ENCODE measurements at places on chromosomes 7 and 10.

DNA sequence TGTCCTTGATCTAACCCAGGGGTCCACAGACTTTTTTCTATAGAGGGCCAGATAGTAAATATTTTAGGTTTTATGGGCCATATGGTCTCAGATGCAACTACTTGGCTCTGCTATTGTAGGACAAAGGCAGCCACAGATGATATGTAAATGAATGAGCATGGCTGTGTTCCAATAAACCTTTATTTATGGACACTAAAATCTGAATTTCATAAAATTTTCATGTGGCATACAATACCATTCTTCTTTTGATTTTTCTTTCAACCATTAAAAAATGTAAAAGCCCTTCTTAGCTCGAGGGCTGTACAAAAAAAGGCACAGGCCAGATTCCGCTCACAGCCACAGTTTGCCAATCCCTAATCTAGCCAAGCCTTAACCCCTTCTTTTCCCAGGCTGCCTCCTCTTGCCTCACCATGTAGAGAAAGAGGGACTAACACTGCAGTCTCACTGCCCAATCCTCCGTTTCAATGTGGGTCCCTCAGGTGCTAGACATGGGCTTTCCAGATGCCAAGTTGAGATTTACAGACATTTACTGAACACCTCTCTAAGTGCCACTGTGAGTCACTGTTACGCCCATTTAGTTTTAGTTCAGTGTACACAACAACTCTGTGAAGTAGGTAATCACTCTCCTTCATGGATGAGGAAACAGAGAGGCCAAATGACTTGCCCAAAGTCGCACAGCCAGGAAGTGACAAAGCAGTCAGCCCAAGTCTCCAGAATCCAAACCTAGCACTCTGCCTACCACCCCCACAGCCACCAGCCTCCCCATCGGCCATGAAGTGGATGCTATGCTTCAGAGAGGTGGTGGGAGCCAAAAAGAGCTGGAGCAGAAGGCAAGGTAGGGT is 132.6 kb upstream of the PDLIM1 start:
- no peak for DNase-seq

GRCh38 chr10:133110133-133110532 is 22.4 kb downstream of the ADGRA1 start:
- DNase-seq, result no peak

- DNase-seq, result no peak
Measured at GRCh38 chr7:87345962-87346371, 503 bp downstream of the CROT start.

- no peak for DNase-seq
Measured at GRCh38 chr7:157483515-157483914, 146.7 kb downstream of the DNAJB6 start.

DNA sequence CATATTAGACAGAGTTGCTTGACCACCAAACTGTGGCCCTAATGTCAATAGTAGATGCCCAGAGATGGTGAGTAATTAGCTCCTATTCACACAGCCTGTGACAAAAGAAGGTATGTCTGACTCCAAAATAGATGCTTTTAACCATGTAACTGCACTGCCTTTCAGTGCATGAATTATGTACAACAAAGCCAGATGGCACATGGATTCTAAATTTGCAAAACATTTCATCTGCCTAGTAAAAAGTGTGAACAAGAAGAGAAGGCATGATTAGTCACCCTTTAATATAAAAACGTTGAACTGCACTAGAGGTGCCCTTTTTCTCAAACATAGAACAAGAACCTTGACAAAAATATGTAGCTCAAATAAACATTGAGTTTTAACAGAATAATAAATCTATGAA is 35.5 kb upstream of the PTPRZ1 start:
- DNase-seq, result no peak

DNA sequence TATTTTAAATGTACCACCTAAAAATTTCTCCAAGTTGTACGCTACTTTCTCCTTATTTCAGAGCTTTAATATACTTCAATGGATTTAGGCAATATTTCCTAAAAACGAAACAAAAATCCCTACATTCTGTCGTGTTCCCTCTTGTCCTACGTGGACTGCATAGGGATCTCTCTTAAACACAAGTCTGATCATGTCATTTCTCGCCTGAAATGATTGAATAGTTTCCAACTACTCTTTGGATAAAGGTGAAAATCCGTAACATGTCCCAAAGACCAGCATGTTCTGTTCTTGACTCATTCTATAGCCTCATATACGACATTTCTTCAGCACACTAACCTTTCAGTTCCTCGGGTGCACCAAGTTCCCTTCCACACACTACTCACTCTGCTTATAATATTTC is 17.7 kb upstream of the TPK1 start:
- no peak for DNase-seq

- no peak for DNase-seq
Measured at GRCh38 chr7:378041-378420, 88.1 kb downstream of the FOXL3 start.

GRCh38 chr10:11949152-11949551 is 93.5 kb downstream of the UPF2 start:
- DNase-seq, result no peak
